ENCODE measurements at places on chromosomes 6 and 20. TPM values are rescaled to one million over a fixed set of nuclear protein-coding genes. Genes with fewer than 3 reads are reported as not detected.

APOBEC2 gene
- not detected for total RNA-seq

AIF1 gene
- total RNA-seq, result 55.5 TPM

AK9 gene
- 3.8 TPM for total RNA-seq

ME1 gene
- not detected for total RNA-seq

NINL gene
- 2.0 TPM for total RNA-seq

DNA sequence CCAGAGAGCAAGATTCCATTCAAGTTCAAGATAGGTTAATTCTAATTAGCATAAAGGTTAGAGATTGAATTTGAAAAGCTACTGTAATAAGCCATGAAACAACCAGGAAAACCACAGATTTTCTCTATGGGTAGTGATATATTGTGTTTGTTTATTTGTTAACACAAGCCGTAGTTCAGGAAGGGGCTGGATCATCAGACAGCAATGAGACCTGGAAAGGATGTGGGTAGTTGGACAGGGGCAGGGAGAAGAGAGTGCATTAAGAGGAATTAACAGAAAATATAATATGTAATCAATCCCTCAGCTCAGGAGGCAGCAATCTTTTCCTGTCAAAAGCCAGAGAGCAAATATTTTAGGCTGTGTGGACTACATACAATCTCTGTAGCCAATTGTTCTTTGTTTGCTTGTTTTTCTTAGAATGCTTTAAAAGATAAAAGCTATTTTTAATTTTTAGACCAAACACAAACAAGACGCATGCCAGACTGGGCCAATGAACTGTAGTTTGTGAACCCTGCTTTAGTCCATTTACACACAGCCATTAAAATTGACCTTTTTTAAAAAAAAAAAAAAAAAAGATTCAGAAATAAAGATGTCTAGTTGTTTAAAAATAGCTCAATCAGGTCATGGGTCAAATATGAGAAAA lies 398.7 kb upstream of the MARCKS start:
- no peaks in the 10 kb centered on the region for H3K4me1 ChIP-seq
- no peak overlapping the region for H3K4me3 ChIP-seq
- no peaks in the 10 kb centered on the region for H3K36me3 ChIP-seq
- H3K27me3 ChIP-seq, result no peaks in the 10 kb centered on the region
- no peak for DNase-seq

DNA sequence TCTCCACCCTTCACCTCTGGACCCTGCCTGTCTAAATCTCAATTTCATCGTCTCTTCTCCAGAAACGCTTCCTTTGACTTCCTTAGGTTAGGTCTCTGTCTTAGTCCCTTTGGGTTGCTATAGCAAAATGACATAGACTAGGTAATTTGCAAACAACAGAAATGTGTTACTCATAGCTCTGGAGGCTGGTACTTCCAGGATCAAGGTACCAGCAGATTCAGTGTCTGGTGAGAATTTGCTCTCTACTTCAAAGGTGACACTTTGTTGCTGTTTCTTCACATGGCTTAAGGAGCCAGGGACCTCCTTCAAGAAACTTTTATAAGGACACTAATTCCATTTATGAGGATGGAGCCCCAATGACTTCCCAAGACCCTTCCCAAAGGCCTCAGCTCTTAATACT lies 145.1 kb upstream of the IMPG1 start:
- no peak for DNase-seq
- no peaks in the 10 kb centered on the region for H3K27me3 ChIP-seq
- H3K4me3 ChIP-seq, result no peak overlapping the region
- no peaks in the 10 kb centered on the region for H3K4me1 ChIP-seq
- no peak overlapping the region for H3K27ac ChIP-seq

DNA sequence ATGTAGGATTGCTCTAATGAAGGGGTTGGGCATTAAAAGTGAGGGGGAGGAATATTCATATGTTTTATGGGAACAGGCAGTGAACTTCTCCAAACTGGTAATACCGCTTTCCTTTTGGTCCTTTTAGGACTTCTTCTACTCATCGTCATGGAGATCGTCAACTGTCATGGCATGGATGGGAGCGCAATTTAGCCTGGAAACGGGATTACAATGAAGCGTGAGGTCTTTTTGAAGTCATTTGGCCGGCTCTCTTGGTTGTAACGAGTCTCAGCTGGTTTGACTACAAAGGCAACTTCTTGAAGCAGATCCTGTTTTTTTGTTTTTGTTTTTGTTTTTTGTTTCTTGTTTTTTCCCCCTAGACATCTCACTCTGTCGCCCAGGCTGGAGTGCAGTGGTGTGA lies 1.4 kb upstream of the HLA-E start:
- H3K36me3 ChIP-seq, result peaks cover 34% of the 10 kb centered on the region
- peaks cover 8% of the 10 kb centered on the region for H3K27me3 ChIP-seq
- H3K4me3 ChIP-seq, result peak overlapping the region; percentile 65

DNA sequence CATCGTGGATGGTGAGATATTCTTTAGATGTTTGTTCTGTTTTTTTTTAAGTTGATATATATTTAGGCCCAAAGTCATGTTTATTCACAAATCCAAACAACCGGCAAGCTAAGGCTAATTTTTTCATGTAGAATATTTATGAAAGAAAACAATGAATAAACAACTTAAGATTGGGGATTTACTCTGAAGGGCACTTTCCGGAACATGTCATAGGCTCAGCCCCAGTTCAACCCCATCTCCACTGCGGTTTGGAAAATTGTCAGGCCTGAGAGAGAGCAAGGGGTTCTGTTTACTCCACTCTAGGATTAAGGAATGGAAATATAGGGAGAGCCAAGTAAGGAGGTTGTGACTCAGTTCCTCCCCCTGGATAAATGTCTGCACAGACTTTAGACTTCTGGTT lies 18.3 kb downstream of the RPS6KA2 start:
- no peaks in the 10 kb centered on the region for H3K4me1 ChIP-seq
- no peak overlapping the region for H3K27ac ChIP-seq
- no peak for DNase-seq
- H3K27me3 ChIP-seq, result no peaks in the 10 kb centered on the region

DNA sequence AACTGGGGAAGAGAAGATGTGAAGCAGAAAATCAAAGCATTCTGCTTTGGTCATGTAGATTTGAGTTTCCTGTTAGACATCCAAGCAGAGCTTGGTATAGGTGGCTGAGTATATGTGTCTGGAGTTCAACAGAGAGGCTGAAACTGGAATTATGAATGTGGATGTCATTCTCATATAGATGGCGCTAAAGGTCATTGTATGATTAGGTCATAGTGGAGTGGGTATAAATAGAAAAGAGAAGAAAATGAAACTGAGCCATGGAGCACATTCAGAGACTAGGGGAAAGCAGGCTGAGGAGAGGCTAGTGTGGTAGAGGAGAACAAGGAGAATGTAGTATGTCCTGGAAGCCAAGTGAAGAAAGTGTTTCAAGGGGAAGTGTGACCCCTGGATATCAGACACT lies 295.6 kb upstream of the PLN start:
- no peak for DNase-seq
- no peak overlapping the region for H3K4me3 ChIP-seq
- H3K4me1 ChIP-seq, result no peaks in the 10 kb centered on the region
- H3K27ac ChIP-seq, result no peak overlapping the region

DNA sequence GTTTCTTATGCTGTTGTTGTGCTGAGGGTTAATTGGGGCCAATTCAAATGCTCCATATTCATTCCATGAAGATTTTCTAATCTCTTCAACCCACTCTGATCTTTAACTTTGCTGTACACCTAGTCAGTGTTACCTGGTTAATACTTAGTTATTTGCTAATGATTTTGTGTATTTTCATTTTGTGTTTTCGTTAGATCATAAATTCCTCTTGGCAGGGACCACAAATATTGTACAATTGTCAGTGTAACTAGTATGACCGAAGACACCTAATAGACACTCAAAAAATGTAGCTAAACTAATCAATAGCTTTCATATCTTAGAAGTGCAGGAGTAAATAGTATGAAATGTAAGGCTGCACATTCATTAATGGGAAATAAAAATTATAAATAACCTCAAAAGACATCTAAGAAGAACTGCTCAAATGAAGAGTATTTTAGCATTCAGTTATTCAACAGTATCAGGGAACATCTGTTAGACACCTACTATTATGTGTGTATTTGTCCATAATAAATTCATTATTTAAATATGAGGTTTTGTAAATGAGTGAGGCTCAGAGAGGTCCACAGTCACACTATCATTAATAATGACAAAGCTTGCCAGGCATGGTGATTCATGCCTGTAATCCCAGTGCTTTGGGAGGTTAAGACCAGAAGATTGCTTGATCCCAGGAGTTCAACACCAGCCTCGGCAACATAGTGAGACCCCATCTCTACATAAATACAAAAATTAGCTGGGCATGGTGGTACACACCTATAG lies 13.4 kb upstream of the HSF2 start:
- no peaks in the 10 kb centered on the region for H3K36me3 ChIP-seq
- no peak for DNase-seq
- H3K4me3 ChIP-seq, result no peak overlapping the region
- no peaks in the 10 kb centered on the region for H3K4me1 ChIP-seq
- peaks cover 14% of the 10 kb centered on the region for H3K27me3 ChIP-seq
- no peak overlapping the region for H3K27ac ChIP-seq

DNA sequence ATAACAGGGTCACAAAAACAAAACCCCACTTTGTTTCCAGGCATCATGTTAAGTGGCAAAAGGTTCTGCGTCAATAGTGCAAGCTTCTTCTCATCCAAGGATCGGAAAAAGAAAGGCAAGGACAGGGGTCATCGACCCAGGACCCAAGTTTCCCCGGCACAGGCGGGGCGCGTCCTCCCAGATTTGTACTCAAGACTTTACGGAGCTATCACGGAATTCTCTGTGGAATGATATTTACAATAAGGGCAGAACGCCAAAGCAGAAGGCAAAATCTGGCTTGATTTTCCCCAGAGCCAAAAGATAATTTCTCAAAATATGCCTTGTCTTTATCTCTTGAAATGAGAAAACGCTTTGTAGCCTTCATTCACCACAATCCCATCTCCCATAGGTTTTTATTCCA lies 25.5 kb downstream of the PDE10A start:
- H3K4me3 ChIP-seq, result no peak overlapping the region
- H3K27me3 ChIP-seq, result peaks cover 4% of the 10 kb centered on the region
- no peak overlapping the region for H3K27ac ChIP-seq
- H3K4me1 ChIP-seq, result no peaks in the 10 kb centered on the region
- no peak for DNase-seq

GRCh38 chr20:62064770-62065673 lies 659 bp downstream of the TAF4 start:
- peaks cover 2% of the 10 kb centered on the region for H3K27me3 ChIP-seq
- H3K27ac ChIP-seq, result no peak overlapping the region
- DNase-seq, result no peak
- H3K4me1 ChIP-seq, result peaks cover 46% of the 10 kb centered on the region
- H3K36me3 ChIP-seq, result peaks cover 5% of the 10 kb centered on the region

- no peak for DNase-seq
- H3K27me3 ChIP-seq, result peaks cover 7% of the 10 kb centered on the region
- no peak overlapping the region for H3K27ac ChIP-seq
- H3K4me1 ChIP-seq, result no peaks in the 10 kb centered on the region
- no peaks in the 10 kb centered on the region for H3K36me3 ChIP-seq
- H3K4me3 ChIP-seq, result no peak overlapping the region
Observed at GRCh38 chr6:49541210-49541724, 9.2 kb upstream of the C6orf141 start.

DNA sequence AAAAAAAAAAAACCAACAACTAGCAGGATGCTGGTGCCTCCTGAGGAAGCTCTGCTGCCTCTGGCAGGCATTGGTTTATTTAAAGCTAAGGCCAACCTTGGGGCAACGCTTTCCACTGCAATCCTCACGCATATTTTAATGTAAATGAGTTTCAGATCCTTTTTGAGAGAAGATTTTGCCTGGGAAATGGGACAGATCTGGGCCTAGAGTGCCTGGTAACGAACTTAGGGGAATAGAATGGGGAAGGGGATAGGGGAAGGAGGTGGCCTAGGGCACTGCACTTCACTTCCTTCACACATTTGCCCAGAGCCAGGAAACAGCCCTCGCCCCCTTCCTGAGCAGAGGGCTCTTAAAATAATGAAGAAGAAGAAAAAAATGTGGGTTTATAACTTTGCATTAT lies 132.7 kb upstream of the TMEM170B start:
- no peak overlapping the region for H3K4me3 ChIP-seq
- peaks cover 2% of the 10 kb centered on the region for H3K27me3 ChIP-seq
- H3K27ac ChIP-seq, result no peak overlapping the region
- peaks cover 3% of the 10 kb centered on the region for H3K36me3 ChIP-seq

DNA sequence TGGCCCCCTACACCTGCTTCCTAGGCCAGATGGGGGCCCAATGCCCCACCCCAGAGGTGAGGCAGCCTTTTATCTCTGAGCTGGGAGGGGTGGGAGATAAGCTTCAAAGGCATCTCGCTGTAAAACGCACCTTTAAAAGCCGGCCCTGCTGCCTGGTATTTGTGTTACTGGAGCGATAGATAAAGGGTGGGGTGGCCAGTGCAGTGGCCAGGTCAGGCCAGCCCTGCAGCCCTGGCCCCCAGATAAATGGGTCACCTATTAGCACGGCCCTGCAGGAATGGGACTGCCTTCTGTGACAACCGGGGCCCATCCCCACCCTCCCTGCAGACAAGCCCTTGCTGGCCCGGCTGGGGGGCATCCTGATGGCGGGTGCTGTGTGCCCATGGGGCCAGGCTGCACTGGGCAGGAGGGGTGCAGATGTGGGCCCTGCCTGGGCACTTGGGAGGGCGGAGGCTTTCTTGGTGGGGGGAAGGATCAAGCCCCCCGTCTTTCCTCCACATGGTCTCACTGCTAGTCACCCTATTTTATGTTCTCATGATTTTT lies 3.0 kb upstream of the RBBP8NL start:
- no peaks in the 10 kb centered on the region for H3K4me1 ChIP-seq
- H3K36me3 ChIP-seq, result no peaks in the 10 kb centered on the region
- peaks cover 11% of the 10 kb centered on the region for H3K27me3 ChIP-seq
- no peak for DNase-seq
- no peak overlapping the region for H3K27ac ChIP-seq

GRCh38 chr20:20084296-20084752 lies 32.0 kb downstream of the CFAP61 start:
- peak overlapping the region; percentile 54 for H3K4me3 ChIP-seq
- DNase-seq, result no peak
- no peak overlapping the region for H3K27ac ChIP-seq
- H3K4me1 ChIP-seq, result no peaks in the 10 kb centered on the region
- no peaks in the 10 kb centered on the region for H3K36me3 ChIP-seq
- peaks cover 11% of the 10 kb centered on the region for H3K27me3 ChIP-seq

DNA sequence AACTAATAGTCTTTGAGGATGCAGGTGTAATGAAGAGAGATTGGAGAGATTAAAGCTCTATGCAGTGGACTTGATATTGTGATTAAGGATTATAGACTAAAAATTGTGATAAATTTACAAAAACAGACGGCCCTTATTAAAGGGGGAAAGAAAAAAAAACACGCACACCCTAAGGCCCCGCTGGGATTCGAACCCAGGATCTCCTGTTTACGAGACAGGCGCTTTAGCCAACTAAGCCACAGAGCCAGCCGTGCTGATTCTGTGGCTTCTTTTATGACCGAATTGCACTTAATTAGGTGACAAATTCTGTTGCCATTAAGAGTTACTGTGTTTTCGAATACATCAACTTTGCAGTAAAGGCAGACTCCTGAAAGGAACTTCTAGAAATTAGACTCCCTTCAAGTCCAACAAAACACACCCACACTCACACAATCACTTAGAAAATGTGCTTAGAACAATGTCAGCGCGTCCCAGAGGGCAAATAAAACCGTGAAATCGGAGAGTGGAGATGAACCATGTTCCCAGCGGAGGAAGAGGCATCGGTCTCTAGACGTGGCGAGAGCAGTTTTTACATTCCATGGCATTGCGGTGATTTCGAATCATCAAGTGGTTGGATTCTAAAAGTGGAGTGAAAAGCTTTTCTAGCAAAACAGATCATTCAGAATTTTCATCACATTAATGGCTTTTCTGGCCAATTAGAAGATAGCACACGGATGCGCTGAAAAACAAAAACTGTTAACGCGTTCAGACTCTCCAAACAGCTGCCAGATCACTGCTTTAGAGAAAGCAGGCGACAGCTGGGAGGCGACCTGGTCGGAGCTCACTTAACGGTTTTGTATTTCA lies 122.6 kb downstream of the GPX5 start:
- H3K27ac ChIP-seq, result peak overlapping the region; percentile 74
- peaks cover 44% of the 10 kb centered on the region for H3K27me3 ChIP-seq
- no peaks in the 10 kb centered on the region for H3K36me3 ChIP-seq
- H3K4me1 ChIP-seq, result peaks cover 14% of the 10 kb centered on the region
- peak; percentile 28 for DNase-seq
